ENCODE measurements at places on chromosomes 5 and 9.

- DNase-seq, result peak; percentile 68
These were observed 25.6 kb downstream of the STC2 start for GRCh38 chr5:173302546-173303155.

DNA sequence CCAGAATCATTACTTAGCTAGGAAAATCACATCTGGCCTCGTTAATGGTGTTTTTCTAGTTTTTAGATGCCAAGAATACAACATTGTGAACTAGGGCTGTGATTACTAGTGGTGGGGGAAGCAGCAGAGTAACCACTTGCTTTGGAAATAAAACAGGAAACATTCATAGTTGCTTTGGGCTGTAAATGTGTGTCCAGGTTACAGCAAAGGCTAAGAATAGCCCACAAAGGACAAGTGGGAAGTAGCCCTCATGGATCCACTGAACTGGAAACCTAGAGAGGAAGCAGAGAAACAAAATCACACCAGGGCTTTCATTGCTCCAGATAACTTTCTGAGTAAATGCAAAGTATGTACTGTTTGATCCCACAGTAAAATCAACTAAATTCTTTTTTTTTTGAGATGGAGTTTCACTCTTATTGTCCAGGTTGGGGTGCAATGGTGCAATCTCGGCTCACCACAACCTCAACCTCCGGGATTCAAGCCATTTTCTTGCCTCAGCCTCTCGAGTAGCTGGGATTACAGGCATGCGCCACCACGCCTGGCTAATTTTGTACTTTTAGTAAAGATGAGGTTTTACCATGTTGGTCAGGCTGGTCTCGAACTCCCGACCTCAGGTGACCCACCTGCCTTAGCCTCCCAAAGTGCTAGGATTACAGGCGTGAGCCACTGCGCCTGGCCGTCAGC, 56.2 kb upstream of the TNFSF15 start:
- no peak for DNase-seq

- no peak for DNase-seq
These were observed 345.7 kb downstream of the DRD1 start for GRCh38 chr5:175098301-175098700.

DNA sequence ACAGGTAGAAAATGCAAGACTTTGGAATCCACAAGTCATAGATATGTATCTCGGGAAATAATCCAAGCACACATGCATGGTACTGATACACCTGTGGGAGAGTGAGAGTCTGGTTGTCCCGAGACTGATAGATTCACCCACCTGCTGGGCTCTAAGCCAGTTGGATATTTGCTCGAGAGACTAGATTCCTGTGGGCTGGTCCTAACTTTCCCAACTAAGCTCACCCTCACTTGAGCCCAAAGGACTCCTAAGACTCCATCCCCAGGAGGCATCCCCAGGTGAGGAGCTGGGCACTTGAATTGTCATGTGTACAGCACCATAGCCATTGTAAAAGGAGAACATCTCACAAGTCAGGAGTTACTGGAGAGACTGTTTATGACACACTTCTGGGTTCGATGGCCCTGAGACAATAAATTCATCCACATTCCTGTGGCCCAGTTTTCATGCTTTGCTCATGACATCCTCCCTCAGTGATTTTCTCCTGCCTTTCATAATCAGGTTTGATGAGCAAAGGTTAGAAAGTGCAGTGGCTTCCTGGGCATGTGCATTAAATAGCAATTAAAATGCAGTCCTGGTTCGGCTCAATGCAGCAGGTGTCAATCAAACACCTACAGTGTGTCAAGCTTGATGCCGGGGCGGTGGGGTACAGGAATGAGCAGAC, 18.1 kb downstream of the SLC1A1 start:
- peak; percentile 62 for DNase-seq

DNA sequence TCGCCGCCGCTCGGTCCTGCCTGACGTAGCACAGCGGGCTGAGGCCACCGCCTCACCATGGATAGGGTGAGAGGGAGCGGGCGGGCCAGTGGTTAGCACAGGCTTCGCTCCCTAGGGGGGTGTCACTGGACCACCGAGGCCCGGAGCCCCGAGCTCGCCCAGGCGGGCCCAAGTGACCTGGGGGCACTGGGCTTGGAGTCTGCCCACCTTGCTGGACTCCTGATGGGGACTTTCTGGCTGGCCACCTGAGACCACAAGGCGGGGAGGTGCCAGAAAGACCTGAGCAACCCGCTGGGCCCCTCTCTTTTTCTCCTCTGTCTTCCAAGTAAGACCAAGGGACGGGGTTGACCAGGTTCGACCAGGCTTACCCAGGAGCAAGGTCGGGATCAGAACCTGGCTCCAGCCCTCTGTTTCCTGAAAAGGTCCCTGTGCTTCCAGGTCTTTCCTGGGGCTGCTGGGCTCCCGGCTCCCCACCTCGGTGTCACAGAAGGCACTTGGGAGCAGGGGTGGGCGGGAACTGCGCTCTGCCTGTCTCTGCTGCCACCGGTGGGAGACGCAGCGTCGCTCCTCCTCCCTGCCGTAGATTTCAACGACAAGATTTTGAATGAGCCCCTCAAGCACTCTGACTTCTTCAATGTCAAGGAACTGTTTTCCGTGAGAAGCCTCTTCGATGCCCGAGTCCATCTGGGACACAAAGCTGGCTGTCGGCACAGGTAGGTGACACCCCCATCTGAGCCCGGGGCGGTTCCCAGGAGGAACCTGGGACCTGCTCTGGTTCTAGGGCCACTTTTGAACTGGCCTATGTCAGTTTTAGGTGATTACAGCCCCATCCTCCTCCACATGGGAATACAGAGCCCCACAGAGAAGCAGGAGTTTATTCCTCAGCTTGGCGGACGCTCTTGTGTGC, 1.0 kb downstream of the MRPS2 start:
- peak; percentile 65 for DNase-seq

- no peak for DNase-seq
These were observed 19.0 kb downstream of the RICTOR start for GRCh38 chr5:39055027-39055767.

- DNase-seq, result no peak
These were observed 32.1 kb downstream of the MTMR12 start for GRCh38 chr5:32280656-32281081.

GRCh38 chr5:10289991-10290390, 17.7 kb downstream of the CMBL start:
- no peak for DNase-seq

GRCh38 chr5:6674886-6675285, 38.3 kb upstream of the TENT4A start:
- DNase-seq, result no peak

- no peak for DNase-seq
These were observed 63.7 kb downstream of the DENND4C start for GRCh38 chr9:19294219-19294618.

- no peak for DNase-seq
These were observed 151.2 kb downstream of the SNCAIP start for GRCh38 chr5:122463221-122463620.

GRCh38 chr9:124320062-124320973, 62.6 kb downstream of the NEK6 start:
- DNase-seq, result peak; percentile 80

DNA sequence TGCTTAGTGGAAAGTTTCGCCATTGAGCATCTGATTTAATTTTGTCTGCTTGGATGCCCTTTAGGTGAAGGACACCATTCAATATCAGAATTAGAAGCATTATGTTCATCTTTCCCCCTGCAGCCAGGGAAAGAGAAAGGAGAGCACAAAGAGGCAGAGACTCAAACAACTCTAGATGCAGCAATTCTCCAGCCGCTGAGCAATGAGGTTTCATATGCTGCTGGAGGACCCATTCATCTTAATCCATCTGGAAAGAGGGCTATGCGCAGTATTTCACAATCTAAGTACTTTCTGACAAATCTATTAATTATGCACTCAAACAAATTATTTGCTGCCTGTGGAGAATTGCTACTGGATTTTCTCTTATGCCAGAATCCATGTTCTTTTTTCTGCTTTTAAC, 527.0 kb upstream of the TUSC1 start:
- no peak for DNase-seq

DNA sequence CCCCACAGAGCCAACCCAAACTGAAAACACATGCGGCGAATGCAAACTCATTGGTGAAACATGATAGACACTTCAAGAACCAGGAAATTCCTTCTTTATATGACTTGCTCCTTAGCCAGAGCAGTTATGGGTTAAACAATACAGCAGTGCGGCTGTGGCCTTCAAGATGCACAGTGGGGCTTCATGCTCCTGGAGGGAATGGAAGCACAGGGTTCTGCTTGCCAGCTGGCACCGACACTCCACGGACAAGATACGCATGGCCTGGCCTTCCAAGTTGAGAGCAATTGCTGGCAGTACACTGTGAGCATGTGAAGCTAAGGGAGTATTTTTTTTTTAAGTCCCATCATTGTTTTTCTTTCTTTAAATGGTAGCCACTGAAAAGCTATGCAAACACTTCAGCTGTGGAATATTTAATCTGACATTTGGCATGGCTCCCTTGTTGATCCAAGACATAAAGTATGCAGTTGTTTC, 451.6 kb upstream of the CD180 start:
- DNase-seq, result no peak

DNA sequence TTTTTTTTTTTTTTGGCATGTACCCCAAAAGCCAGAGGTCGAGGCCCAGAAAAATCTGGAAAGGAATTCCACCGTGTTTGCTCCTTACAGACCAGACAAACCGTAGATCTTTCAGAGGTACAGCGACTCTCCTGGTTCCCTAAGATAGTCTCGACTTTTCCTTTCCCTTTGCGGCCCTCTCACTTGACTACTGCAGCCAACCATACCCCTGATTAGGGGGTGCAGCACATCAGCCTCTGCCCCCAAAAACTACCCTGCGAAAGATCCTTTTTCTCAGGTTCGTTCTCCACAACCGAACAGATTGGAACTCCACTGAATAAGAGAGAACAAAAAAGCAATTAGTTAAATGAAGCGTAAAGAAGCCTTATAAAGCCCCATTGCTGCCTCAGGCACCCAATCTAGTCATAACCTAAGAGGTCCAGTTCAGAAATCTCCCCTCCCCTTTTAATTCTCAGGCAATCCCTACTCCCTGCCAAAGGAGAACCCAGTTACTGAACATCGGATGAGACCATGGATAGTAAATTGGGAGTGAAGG, 379 bp upstream of the TICAM2 start:
- no peak for DNase-seq

GRCh38 chr5:180684623-180685161, 35.3 kb upstream of the FLT4 start:
- no peak for DNase-seq

DNA sequence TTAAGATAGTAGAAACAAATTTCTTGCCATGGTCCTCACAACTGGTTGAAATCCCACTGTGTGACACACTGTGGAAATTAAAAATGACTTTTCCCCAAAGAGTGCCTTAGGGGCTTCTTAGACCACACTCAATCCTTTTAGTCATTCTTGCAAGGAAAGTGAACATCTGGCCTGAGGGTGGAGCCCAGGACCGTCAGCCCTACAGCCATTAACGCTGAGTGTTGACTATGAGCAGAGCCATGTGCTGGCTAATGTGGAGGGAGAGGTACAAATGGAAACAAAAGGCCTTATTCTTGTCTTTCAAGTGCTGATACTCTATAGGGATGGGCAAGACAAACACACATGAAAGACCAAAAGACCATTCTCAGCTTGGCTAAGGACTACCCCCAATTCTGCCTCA, 456.5 kb downstream of the ZSWIM6 start:
- DNase-seq, result no peak

DNA sequence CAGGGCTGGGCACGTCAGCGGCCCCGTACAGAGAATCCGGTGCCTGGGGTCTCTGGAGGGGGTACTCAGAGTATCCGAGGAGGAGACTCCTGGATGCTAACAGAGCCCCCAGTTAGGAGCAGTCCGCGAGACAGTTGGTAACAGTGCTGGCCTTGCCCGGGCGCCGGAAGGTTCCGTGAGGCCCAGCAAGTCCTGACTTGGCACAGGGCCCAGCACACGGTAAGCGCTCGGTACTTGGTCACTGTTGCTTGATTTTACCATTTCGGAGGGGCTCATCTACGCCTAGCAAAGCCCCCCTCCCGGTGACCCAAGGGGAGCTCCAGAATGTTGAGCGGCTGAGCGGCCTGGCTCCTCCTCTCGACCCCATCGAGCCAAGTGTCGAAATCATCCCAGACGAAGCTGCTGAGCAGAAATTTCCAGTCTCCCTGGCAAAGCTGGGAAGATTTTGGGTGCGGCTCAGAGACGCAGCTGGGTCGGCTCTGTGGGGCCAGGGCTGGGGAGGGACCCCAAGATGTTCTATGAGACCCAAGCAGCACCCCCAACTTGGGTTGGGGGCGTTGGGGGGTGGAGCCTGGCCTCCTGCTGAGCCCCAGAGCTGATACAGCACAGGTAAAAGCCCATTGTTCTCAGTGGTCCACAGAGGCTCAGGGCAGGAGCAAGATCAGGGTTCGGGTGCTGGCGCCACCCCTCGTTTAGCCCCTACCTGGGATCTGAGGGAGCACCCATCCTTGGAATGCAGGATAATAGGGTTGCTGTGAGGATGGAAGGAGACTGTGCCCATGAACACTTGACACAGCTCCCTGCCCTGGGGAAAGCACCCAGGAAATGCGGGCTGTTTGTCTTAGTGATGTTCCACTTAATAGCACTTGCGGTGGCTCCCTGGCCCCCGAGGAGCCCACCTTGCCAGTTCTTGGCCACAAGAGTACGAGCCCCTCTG, 137.2 kb downstream of the C9orf50 start:
- DNase-seq, result peak; percentile 81

DNA sequence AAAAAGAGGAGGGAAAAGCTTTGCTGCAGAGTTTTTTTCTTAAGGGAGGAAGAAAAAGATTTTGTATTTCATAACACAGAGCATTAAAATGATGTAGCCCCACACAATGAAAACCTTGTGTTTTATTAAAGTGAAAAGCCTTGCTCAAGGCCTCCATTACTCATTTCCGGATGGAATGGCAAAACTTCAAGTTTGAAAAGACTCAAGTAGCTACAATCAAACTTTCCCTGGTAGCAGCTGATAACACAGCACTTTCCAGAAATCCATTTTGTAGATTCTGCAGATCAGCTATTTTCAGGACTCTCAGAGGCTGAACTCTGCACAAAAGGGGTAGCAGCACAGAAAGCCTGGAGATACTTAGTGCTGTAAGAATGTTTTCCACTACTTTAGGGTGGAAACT, 374.8 kb downstream of the NFIB start:
- no peak for DNase-seq

GRCh38 chr5:71589903-71590302, 2.8 kb downstream of the MCCC2 start:
- DNase-seq, result no peak

GRCh38 chr5:3994628-3995027, 399.0 kb downstream of the IRX1 start:
- no peak for DNase-seq

DNA sequence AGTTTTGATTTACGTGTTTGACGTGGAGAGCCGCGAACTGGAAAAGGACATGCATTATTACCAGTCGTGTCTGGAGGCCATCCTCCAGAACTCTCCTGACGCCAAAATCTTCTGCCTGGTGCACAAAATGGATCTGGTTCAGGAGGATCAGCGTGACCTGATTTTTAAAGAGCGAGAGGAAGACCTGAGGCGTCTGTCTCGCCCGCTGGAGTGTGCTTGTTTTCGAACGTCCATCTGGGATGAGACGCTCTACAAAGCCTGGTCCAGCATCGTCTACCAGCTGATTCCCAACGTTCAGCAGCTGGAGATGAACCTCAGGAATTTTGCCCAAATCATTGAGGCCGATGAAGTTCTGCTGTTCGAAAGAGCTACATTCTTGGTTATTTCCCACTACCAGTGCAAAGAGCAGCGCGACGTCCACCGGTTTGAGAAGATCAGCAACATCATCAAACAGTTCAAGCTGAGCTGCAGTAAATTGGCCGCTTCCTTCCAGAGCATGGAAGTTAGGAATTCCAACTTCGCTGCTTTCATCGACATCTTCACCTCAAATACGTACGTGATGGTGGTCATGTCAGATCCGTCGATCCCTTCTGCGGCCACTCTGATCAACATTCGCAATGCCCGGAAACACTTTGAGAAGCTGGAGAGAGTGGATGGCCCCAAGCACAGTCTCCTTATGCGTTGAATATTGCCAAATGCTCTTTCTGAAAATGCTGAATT, 850 bp downstream of the RRAGA start:
- DNase-seq, result no peak

All from Caco-2 (cell line).